ENCODE measurements at places on chromosomes 11 and 22. TPM values are rescaled to one million over a fixed set of nuclear protein-coding genes. Genes with fewer than 3 reads are reported as not detected.

- H3K36me3 ChIP-seq = no peaks in the 10 kb centered on the region
- no peaks in the 10 kb centered on the region for H3K27me3 ChIP-seq
- no peaks in the 10 kb centered on the region for H3K4me1 ChIP-seq
Measured at GRCh38 chr11:103987629-103988594, 48.5 kb upstream of the DDI1 start.

GRCh38 chr11:79273781-79274180 lies 167.0 kb downstream of the TENM4 start:
- H3K27ac ChIP-seq = no peak overlapping the region
- H3K36me3 ChIP-seq = no peaks in the 10 kb centered on the region
- H3K27me3 ChIP-seq = no peaks in the 10 kb centered on the region
- DNase-seq = no peak
- H3K4me1 ChIP-seq = no peaks in the 10 kb centered on the region

DNA sequence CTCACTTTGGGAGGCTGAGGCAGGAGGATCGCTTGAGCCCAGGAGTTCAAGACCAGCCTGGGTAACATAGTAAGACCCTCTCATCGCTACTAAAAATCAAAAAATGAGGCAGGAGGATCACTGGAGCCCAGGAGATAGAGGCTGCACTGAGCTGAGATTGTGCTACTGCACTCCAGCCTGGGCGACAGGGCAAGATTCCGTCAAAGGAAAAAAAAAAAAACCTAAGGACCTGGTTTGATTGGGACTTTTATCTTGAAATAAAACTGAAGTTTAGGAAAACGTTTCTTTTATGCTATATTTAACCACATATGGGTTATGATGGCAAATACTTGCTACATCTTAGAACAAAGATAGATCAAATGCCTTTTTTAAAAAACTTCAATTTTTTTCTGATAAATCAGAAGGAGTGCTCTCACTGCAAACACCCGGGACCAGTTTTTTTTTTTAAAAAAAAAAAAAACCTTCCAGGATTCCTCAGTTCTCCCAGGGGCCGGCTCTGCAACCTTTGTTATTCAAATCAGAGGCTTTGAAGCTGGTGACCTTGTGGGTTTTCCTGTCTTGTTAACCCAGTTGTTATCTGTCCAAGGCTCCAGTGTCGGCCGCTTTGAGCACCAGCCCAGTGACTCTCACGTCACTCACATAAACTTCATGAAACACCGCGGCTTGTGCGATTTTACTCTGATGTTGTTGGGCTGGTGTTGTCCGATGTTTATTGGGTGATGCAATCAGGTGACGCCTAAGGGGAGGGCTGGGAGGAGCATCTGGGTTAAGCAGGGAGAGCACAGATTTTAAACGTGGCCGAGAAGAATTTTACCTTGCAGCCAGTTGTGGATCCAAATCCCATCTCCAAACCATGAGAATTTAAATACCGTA lies 24.7 kb upstream of the SLC22A12 start:
- no peak for DNase-seq
- no peaks in the 10 kb centered on the region for H3K27me3 ChIP-seq
- no peaks in the 10 kb centered on the region for H3K4me1 ChIP-seq
- H3K36me3 ChIP-seq = no peaks in the 10 kb centered on the region
- no peak overlapping the region for H3K4me3 ChIP-seq

- H3K27me3 ChIP-seq = no peaks in the 10 kb centered on the region
- no peaks in the 10 kb centered on the region for H3K4me1 ChIP-seq
- H3K27ac ChIP-seq = no peak overlapping the region
- no peak for DNase-seq
Measured at GRCh38 chr11:1459219-1459575, 27.4 kb downstream of the MOB2 start.

The ZNF202 gene
- total RNA-seq = 15.8 TPM

The KRTAP5-8 gene
- not detected for total RNA-seq

DNA sequence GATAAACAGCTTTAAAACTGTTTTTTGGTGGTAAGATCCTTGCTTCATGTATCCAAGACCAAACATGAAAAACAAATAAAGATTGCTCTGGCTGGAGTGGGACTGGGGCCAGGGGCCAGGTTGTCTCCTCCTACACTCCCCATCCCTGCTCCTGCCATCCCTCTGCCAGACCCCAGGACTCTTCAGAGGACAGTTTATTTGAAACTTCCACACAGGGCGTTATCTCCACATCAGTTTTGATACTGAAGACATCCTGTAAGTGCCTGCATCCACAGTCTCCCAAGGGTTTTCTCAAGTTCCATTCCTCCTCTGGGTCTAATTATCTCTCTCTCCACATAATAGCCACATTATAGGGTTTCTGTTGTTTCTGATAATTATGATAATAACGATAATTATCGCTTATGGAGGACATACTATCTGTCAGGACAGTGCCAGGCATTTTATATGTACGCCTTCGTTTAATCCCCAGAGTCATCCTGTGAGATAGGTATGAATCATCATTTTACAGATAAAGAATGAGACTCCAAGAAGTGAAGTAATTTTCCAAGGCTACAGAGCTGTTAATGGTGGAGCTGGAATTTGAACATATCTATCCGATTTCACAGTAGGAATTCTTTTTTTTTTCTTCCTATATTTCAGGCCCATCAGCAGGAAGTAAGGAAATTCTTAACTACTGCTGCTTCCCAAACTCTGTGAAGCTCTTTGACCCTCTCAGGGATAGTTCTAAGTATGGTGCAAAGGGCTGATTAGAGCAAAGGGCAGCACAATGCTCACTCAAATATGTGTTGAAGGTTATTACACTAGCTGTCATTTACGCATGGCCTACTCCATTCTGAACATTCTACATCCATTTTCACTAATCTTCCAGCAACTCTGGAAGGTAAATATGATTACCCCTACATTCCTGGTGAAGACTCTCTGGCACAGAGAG lies 488.0 kb upstream of the CCDC90B start:
- H3K4me1 ChIP-seq = no peaks in the 10 kb centered on the region
- H3K36me3 ChIP-seq = no peaks in the 10 kb centered on the region
- DNase-seq = no peak
- H3K27me3 ChIP-seq = no peaks in the 10 kb centered on the region
- H3K4me3 ChIP-seq = no peak overlapping the region

The MRPL11 gene
- total RNA-seq = 23.5 TPM

The TUBA8 gene
- total RNA-seq = 1.5 TPM

DNA sequence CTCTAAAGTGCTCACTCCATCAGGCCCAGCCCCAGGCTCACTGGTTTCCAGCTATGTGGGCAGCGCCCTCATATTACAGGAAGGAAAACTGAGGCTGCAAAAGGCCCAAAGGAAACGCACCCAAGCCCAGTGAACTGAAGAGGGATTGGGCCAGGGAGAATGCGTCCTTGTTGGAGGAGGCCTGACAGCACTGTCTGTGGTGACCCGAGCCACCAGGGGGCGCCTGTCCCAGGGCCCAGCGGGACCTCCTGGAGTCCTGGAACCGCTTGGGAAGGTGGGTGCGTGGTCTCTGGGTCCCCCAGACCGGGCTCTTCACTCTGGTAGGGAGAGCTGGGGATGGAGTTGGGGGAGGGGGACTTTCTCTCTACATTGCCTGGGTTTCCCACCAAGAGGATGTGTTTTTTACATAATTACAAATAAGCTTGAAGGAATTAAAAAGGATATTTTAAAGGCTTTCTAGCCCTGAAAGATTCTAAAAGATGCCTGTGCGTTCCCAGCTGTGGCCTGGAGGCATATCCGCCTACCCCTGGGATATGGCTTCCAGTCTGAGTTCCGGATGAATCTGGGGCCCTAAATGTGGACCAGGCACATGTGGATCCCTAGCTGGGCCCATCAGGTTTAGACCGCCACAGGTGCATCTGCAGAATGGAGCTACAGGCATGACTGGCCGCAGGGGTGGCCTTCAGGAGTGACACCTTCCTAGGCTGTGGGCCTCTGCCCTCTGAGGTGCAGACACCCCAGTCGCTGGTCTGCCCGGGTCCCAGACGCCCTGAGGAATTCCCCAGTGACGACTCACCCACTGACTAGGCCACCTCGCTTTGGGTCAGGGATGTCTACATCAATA lies 4.2 kb downstream of the SPI1 start:
- no peak overlapping the region for H3K4me3 ChIP-seq
- peak overlapping the region; percentile 20 for H3K27ac ChIP-seq
- DNase-seq = peak; percentile 79
- H3K4me1 ChIP-seq = no peaks in the 10 kb centered on the region
- H3K27me3 ChIP-seq = no peaks in the 10 kb centered on the region

DNA sequence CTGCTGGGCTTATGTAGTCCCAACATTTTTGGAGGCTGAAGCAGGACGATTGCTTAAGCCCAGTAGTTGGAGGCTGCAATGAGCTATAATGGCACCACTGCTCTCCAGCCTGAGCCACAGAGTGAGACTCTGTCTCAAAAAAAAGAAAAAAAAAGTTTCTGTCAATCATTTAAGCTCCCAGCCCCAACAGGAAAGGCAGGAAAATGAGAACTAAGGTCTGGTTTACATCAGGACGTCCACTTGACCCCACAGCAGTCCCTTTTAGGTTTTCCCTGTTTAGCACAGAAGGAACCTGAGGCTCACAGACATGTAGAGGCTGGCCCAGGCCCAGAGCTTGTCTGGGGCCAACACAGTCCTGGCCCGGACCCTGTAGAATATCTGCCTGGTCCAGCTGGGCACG lies 9.2 kb upstream of the TTLL1 start:
- DNase-seq = no peak
- no peaks in the 10 kb centered on the region for H3K4me1 ChIP-seq
- no peaks in the 10 kb centered on the region for H3K36me3 ChIP-seq
- no peak overlapping the region for H3K27ac ChIP-seq
- no peak overlapping the region for H3K4me3 ChIP-seq

GRCh38 chr11:129596351-129596750 lies 219.3 kb upstream of the TMEM45B start:
- peaks cover 2% of the 10 kb centered on the region for H3K27me3 ChIP-seq
- DNase-seq = no peak
- no peaks in the 10 kb centered on the region for H3K4me1 ChIP-seq
- no peak overlapping the region for H3K27ac ChIP-seq
- no peak overlapping the region for H3K4me3 ChIP-seq

DNA sequence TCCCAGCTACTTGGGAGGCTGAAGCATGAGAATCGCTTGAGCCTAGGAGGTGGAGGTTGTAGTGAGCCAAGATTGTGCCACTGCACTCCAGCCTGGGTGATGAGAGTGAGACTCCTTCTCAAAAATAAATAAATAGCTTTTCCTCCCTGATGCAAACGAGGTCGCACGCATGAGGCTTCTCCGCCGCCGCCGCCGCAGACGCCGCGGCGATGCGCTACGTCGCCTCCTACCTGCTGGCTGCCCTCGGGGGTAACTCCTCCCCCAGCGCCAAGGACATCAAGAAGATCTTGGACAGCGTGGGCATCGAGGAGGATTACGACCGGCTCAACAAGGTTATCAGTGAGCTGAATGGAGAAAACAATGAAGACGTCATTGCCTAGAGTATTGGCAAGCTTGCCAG lies 20.0 kb upstream of the RAB39A start:
- no peaks in the 10 kb centered on the region for H3K36me3 ChIP-seq
- no peak for DNase-seq
- H3K27me3 ChIP-seq = no peaks in the 10 kb centered on the region
- H3K4me3 ChIP-seq = no peak overlapping the region

- DNase-seq = no peak
- no peaks in the 10 kb centered on the region for H3K36me3 ChIP-seq
- no peak overlapping the region for H3K27ac ChIP-seq
- H3K4me1 ChIP-seq = no peaks in the 10 kb centered on the region
- H3K27me3 ChIP-seq = no peaks in the 10 kb centered on the region
Measured at GRCh38 chr22:48842583-48842945, 985.1 kb downstream of the BRD1 start.

DNA sequence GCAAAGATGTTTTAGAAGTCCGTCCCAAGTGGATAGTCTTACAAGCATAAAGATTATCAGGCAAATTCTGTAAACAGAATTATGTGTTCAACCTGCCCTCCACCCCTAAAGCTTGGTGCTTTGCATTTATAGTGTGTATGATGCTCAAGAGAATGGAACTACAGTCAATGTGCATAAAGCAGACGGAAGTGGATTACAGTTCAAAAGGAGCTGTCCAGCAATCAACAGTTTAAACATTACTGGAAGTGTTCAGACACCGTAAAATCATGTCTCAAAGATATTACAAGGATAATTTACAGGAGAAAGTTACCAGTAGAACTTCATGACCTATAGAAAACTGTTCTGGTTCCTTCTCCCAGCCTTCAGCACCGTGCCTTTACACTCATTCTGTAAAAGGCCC lies 1.0 kb downstream of the RIC3 start:
- peak overlapping the region; percentile 66 for H3K4me3 ChIP-seq
- no peaks in the 10 kb centered on the region for H3K36me3 ChIP-seq
- no peak for DNase-seq
- peaks cover 9% of the 10 kb centered on the region for H3K4me1 ChIP-seq
- no peak overlapping the region for H3K27ac ChIP-seq
- peaks cover 11% of the 10 kb centered on the region for H3K27me3 ChIP-seq

The FSHB gene
- total RNA-seq = not detected

GRCh38 chr22:48619721-48620120 lies 1208.0 kb downstream of the BRD1 start:
- H3K36me3 ChIP-seq = no peaks in the 10 kb centered on the region
- DNase-seq = no peak
- no peaks in the 10 kb centered on the region for H3K27me3 ChIP-seq
- H3K4me1 ChIP-seq = no peaks in the 10 kb centered on the region

- no peak overlapping the region for H3K4me3 ChIP-seq
- H3K4me1 ChIP-seq = peaks cover 13% of the 10 kb centered on the region
- no peak for DNase-seq
- no peak overlapping the region for H3K27ac ChIP-seq
Measured at GRCh38 chr11:121414141-121414913, 37.8 kb upstream of the SORL1 start.
